Upper lobe of left lung (tissue), 6 donors: ENCODE measurements at places on chromosomes 2 and 18.

- peak; percentile 94 for DNase-seq
Observed at GRCh38 chr18:63074981-63075404, 244.6 kb downstream of the BCL2 start.

DNA sequence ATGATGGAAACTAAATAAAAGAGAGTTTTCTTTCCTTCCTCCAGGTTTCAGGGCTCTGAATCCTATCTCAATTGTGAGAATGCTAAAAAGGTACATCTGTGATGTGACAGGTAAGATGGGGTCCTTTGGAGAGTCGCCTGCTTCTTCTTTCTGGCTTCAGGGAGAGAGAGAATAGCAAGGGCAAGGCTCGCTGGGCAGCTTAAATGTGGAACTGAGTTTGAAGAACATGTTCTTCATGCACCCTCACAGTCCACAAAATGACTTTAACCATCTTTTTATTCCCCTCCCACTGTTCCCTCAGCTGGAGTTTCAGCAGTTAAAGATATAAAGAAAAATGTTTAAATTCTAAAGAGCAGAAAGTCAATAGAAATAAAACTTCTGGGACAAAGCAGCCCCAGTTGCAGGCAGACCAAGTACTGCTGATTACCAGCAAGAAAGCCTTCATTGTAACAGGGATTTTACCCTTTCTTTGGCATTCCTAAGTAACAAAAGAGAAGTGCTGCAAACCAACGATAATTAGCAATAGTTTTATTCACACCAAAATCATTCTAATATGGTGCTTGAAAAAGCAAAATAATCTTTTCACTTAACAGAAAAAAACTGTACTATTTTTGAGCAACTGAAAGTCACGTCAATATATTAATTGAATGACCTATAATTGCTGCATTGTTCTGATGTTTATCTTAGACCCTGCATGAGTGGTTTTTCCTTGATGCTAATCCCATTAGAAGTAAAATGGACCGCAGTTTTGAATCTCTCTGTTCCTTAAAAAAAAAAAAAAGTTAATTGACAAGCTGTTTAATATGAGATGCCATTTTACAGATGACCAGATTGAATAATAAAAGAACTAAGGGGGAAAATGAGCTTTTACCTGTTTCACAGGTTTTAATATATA, 61.5 kb downstream of the LRP2 start:
- no peak for DNase-seq

DNA sequence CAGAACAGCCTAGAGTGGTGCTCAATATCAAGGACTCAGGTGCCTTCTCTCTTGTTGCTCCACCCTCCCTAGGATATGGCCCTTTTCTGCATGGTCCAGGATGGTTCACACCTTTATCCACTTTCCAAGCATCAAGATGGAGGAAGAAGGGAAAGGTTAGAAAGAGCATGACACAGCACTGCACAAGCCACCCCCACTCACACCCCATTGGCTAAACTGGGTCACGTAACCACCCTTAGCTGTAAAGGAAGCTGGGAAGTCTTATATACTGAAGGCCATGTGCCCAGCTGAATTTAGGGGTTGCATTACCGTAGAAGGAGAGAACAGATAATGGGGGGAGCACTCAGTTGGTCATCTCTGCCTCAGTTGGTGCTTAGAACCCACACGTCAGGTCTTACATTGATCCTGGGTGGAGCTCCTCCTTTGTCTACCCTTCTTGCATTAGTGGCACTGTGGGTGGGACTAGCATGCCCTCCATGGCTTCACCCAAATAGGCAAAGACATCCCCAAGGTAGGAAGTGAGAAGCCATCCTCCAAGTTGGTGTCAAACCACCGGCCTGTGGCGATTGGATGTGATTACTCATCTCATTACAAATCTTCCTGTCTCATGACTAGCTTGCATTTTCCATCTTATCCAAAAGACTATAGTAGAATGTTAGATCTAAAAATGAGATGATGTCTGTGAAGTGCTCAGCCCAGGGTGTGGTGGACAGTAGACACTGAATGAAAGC, 248.5 kb downstream of the HAUS1 start:
- no peak for DNase-seq

DNA sequence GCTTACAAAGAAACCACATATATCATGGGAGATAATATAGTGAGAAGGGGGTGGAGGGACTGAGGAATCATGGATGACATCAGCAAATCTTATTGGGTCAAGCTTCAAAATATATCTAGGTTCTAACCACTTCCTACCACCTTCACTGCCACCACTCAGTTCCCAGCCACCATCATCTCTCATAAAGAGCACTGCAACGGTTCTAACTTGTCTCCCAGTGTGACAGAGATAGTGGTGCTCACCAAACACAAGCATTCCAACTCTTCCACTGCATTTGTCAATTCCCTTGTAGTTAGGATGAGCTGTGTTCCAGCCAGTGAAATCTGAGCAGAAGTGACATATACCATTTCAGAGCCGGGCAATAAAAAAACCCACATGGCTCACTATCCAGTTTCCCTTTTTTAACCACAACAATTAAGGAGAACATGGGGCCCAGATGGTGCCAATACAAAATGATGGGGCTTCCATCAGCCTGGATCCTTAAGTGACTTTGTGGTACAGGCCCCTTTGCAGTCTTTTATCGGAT, 318.1 kb downstream of the NBAS start:
- DNase-seq = no peak

GRCh38 chr2:137705296-137705695, 259.0 kb upstream of the HNMT start:
- DNase-seq = no peak

DNA sequence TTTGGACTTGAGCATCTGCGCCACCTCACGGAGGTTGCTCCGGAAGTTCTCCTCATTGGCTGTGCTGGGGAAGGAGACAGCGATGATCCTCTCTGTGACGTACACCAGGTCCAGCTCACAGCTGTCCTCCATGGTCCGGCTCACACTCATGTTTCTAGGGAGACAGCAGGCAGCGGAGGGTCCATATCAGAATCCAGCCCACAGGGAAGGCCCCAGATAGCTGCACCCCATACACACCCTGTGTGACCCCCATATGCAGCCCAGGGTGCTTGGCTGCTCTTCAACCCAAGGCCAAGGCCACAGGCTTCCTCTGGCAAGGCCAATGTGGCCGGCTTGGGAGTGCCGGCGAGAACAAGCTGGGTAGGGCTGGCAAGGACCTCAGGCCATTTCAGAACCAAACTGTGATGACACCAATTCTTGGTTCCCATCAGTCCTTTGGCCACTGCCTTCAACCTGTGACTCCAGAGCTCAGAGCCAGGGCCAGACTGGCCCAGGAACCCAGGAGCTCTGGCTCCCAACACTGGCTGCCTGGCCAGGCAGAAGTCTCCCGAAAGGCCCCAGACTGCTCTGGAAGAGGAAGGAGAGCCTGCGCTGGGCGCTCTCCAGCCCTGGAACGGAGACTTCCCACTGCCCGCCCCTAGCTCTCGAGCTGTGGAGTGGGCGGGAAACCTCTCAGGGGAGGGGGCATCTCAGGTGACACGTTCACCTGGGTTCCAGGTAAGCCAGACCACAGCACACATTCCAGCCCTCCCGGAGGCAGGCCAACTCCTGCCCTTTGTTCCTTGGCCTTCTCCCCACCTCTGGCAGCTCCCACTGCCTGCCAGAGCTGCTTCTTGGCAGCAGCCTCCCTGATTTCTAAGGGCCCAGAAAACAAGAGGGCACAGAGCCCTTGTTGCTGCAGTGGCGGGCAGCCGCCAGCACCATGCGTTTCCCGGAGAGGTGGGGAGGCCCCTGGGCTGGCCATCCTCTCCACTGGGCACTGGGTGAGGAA, 104.7 kb downstream of the TNS1 start:
- DNase-seq = peak; percentile 91

- DNase-seq = no peak
Observed at GRCh38 chr18:46705521-46705920, 48.5 kb upstream of the LOXHD1 start.

DNA sequence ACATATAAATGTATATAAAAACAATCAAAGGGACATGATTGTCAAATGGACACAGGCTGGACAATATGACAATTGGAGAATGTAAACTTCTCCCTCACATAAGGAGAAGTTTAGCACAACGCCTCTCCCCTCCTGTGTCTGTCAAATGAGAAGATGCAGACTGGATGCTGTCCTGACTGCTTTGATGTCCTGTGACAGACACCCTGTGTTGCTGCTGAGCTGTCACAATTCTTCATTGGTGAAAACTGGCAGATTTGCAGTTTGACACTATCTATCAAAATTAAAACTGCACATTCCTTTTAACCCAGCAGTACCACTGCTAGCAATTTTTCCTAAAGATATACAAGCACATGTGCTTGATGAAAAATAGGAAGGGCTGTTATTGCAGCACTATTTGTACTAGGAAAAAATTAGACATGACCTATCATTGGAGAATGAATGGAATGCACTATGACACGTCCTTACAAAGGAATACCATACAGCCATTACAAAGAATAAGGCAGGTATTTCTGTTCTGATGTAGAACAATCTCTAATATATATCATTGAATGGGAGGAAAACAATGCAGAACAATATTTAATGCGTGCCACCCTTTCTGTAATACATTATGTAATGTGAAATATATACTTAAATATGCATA, 12.4 kb downstream of the DPYSL5 start:
- DNase-seq = no peak

- DNase-seq = no peak
Observed at GRCh38 chr2:72793798-72794440, 31.9 kb downstream of the EXOC6B start.

DNA sequence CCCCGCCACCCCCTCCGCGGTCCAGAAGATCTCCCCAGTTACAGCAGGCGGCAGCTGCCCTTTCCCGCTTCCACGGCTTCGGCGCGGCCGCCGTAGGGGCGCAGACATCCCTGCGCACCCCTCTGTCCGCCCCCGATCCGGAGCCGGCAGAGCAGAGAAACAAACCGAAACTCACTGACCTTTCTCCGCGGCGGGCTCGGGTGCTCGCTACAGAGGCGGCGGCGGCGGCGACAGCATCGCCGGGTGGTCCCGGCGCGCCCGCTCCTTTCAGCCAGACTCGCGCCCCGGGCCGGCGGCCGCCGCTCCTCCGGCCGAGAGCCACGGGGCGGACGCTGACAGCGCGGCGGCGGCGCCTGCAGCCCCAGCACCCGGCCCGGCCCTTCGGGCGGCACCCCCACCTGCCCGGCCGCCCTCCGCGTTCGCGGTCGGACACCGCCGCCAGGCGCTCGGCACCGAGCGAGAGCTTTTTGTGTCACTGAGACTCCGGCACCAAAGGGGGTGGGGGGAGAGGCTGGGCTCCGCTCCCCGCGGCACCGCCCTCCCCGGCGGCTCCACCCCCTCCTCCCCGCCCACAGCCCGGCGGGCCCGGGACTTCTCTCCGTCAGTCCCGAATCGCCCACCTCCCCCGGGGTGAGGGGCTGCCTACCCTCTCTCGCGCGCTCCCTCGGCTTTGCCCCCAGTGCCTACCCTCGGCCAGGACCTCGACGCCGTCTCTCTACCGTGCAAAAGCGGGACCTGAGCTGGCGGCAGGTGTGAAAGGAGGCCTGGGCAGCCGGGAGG, 1.4 kb upstream of the RNF152 start:
- peak; percentile 94 for DNase-seq
